HFF-Myc (cell line): ENCODE measurements at places on chromosomes 4 and X.

GRCh38 chr4:76342191-76342590, 35.7 kb downstream of the STBD1 start:
- no peak for DNase-seq

GRCh38 chr4:109113521-109113920, 188.9 kb downstream of the COL25A1 start:
- peak; percentile 30 for DNase-seq

- no peak for DNase-seq
Measured at GRCh38 chr4:791252-791897, 34.6 kb downstream of the CPLX1 start.

- no peak for DNase-seq
Measured at GRCh38 chr4:71141125-71141524, 147.7 kb downstream of the DCK start.

DNA sequence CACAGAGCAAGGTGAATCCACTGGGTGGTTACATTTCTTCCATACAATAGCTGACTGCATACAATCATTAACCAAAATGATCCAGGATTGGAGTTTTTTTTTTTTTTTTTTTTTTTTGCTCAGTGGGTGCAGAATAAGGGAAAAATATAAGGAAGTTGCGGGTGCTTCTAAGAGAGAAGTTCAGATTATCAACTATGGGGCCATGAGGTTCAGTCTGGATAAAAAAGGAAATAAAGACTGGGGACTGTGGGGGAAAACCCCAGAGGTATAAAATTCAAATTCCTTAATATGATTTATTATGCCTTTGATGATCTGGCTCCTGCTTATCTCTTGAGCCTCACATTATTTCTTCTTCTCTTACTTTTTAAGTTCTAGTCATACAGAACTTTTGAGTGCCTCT, 5.9 kb upstream of the EIF1AX start:
- no peak for DNase-seq

DNA sequence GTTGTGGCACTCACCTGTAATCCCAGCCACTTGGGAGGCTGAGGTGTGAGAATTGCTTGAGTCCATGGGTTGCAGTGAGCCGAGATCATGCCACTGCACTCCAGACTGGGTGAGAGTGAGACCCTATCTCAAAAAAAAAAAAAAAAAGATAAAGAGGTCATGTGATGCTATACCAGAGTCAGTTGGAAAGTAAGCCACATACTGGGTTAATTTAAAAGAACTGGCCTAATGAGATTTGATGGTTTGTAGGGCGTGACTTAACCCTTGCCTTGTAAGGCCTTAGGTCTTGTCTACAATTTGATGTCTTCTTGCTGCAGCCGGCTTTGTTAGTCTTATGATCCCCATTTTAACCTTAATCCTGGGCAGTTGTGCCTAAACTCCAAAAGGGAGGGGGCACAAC, 5.2 kb downstream of the MGST2 start:
- DNase-seq = no peak

GRCh38 chrX:13026877-13027652, 17.4 kb downstream of the FAM9C start:
- DNase-seq = no peak

DNA sequence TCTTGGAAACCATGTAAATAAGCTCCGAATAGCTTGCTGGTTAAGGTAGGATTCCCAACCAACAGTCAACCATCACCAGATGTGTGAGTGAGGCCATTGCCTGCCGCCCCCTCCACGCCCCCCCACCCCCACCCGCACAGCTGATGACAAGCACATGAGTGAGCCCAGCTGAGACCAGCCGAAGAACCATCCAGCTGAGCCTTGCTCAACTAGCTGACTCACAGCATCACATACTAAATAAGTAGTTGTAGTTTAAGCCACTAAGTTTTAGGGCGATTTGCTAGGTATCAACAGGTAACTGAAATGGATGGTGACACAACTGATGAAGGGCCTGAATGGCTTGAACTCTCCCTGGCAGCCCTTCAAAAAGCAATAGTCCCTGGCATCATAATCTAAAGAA, 1.6 kb upstream of the CCDC149 start:
- DNase-seq = no peak

- no peak for DNase-seq
Measured at GRCh38 chr4:168398589-168398988, 80.0 kb upstream of the DDX60 start.

DNA sequence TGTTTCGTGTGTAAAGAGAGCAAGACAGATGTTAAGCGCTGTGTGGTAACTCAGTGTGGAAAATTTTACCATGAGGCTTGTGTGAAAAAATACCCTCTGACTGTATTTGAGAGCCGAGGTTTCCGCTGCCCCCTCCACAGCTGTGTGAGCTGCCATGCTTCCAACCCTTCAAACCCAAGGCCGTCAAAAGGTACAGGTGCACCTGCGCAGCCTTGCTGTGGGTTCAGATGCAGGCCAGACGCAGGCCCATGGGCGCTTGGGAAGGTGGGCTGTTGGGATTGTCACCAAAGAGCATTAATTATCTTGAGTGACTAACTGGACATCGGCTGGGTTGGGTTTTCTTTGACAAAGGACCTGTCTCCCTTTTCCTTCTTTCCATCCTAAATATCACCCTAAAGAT, 55.4 kb downstream of the NELFA start:
- DNase-seq = no peak

DNA sequence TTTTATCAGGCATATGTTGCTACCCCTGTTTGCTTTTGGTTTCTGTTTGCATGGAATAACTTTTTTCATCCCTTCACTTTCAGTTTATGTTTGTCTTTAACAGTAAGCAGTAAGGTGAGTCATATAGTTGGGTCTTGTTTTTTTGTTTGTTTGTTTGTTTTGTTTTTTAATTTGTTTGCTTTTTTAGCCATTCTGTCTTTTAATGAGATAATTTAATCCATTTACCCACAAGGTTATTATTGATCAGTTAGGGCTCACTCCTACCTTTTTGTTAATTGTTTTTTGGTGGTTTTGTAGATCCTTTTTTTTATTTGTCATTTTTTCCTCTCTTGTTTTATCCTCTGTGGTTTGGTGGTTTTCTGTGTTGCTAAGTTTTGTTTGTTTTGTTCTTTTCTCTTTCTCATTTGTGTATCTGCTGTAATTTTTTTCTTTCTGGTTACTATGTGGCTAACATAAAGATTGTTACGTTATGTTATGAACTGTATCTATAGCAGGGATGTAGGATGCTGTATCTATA, 379.5 kb upstream of the MAD2L1 start:
- no peak for DNase-seq

GRCh38 chr4:185343726-185344581, 51.8 kb downstream of the LRP2BP start:
- DNase-seq = no peak

DNA sequence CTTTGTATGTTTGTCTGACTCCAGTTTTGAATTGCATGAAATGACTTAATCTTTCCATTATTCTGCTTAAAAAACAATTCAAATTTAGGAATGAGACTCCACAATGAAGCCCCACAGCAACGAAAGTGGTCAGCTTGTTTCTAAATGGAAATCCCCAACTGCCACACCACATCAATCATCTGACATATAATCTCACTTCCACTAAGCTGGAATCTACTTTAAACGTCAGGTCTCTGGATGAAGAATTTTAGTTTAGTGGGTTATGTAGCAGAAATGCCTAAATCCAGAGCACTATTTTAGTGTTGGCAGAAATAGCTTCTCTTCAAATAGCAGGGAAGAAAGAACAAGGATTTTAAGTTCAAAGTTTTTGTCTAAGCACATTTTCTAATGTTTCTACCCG, 1.7 kb upstream of the BMP2K start:
- DNase-seq = no peak

- no peak for DNase-seq
Measured at GRCh38 chrX:75278991-75279390, 5.1 kb downstream of the UPRT start.

DNA sequence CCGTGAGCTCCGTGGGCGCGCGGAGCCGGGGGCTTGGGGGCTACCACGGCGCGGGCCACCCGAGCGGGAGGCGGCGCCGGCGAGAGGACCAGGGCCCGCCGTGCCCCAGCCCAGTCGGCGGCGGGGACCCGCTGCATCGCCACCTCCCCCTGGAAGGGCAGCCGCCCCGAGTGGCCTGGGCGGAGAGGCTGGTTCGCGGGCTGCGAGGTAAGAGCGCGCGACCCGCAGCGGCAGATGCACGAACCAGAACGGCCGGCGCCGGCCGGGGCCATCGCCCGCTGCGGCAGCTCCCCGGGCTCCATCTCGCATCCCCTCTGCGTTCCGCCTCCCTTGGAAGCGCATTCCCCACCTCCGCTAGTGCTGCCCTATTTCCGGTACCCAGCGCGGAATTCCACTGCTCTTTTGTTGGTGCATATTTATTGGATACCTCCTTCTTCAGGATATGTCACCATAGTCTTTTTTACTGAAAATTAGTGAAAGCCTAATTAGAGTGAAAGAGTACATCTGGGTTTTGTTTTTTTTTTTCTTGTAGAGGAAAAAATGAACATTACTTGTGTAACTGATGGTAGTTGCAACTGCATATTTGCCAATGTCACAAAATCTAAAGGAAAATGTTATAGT, 797 bp downstream of the PKD2 start:
- DNase-seq = no peak

GRCh38 chrX:130848763-130849162, 54.2 kb downstream of the ENOX2 start:
- DNase-seq = no peak

- DNase-seq = no peak
Measured at GRCh38 chr4:148854203-148854602, 412.0 kb upstream of the NR3C2 start.

DNA sequence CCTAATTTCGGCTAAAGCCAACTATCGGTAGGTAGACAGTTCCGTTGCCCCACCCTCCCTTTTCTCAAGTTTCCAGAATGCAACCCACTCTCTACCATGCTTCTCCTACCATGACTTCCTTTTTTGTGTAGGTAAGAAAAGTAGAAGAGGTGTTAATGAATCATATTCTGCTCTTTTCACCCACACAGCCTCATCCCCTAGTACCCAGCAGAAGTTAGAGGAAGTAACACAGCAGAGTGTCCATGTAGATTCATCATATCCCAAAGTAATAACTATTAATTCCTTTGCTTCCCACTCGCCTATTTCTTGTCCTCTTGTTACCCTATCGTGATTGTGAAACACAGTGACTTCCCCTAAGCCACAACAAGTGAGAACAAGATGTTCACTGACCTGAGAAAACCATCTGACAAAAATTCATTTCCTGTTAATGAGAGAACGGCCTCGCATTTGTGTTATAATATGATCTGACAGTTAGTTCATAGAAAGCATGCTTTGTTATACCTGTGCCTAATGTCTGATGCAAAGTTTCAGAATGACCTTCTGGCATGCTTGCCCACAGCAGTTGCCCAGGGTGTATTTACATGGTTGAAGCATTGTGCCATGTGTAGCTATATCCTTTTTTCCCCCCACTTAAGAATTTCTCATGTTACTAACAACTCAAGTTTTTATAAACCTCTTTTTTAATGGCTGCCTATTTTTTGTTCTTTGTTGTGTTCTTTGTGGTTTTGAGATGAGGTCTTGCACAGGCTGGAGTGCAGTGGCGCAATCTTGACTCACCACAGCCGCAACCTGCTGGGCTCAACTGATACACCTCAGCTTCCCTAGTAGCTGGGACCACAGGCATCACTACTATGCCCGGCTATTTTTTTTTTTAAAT, 185.6 kb downstream of the RAP1GDS1 start:
- DNase-seq = no peak

GRCh38 chrX:618761-619450, 11.7 kb upstream of the SHOX start:
- DNase-seq = no peak

- DNase-seq = no peak
Measured at GRCh38 chr4:156971676-156972378, at the start of gene PDGFC. Gene PDGFC, minus strand, starts transcription at chr4:156971799. Its CDS starts 896 bp downstream, at chr4:156970903.
